ENCODE measurements at places on chromosomes 16 and 17.

DNA sequence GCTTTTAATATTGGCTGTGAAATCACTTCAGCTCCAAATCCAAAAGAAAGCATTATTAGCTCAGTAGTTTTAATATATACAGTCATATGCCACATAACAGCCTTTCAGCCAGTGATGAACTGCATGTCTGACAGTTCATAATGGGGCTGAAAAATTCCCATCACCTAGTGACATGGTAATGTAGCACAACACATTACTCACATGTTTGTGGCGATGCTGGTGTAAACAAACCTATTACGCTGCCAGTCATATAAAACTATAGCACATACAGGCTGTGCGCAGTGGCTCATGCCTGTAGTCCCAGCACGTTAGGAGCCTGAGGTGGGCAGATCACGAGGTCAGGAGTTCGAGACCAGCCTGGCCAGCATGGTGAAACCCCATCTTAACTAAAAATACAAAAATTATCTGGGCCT lies 92.2 kb downstream of the TUBD1 start:
- DNase-seq: no peak

- DNase-seq: no peak
Measured at GRCh38 chr17:10125531-10126275, 72.7 kb downstream of the GAS7 start.

DNA sequence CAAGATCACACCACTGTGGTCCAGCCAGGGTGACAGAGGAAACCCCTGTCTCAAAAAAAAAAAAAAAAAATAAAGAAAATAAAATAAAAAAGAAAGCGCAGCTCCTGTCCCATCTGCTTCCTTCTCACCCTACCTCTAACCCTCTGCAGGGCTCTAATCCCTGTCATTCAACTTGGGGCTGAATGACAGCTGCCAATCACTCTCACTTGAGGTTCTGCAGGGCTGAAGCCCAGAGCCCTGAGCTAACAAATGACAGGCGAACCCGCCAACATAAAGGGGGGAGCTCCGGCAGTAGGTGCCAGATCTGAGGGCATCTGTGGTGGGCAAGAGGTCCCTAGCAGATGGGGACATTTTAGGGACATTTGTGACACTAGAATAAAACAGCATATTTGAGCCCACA lies 44.3 kb downstream of the ENGASE start:
- DNase-seq: no peak

DNA sequence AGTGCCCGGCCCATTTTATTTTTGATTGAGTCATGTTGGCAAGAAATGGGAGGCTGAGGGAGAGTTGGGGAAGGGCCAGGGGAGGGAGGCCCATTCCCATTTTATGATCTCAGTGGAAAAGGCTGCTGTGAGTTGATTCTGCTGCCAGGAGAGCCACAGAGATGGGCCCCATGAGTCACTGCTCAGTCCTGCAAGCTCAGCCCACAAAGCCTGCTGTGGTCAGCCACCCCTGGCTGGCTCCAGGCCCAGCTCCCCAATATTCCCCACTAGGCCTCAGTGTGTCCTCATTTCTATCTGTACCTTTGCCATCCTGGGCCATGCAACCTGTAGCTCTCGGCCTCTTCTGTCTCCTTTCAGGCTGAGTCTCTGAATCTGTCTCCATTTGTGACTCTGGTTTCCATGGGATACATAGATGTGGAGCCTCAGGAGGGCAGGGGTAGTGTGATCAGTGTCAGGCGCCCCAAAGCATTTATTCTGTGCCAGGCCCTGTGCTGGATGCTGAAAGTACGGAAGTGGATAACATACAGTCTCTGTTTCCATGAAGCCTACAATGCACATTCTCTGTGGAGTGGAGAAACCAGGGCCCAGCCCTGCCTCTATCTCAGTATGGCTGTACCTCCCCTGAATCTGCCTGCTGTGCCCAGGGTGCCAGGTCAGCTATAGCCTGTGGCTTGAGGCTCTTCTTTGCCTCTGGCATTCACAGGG lies 1.9 kb upstream of the PLEKHG4 start:
- no peak for DNase-seq

DNA sequence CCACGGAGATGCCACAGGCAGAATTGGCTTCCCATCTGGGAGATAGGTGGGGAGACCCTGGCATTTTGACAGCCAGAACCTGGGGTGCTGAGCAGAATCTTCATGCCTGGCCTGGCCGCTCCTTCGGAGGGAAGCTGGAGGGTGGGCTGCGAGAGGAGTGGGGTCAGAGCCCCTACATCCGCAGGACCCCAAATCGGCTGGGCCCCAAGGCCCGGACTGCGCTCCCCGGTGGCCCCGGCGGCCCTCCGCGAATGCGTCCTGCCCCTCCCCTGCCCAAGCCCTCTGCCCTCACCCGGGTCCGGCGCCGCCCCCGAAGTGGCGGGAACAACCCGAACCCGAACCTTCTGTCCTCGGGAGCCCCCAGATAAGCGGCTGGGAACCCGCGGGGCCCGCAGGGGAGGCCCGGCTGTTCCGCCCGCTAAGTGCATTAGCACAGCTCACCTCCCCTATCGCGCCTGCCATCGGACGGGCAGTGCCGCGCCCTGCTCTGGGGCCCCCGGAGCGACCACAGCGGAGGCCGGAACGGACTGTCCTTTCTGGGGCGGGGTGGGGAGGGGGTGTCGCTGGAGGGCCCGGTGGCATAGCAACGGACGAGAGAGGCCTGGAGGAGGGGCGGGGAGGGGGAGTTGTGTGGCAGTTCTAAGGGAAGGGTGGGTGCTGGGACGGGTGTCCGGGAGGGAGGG lies 850 bp upstream of the PNMT start:
- DNase-seq: no peak

GRCh38 chr17:60832151-60832585 lies 154.5 kb downstream of the BCAS3 start:
- no peak for DNase-seq

DNA sequence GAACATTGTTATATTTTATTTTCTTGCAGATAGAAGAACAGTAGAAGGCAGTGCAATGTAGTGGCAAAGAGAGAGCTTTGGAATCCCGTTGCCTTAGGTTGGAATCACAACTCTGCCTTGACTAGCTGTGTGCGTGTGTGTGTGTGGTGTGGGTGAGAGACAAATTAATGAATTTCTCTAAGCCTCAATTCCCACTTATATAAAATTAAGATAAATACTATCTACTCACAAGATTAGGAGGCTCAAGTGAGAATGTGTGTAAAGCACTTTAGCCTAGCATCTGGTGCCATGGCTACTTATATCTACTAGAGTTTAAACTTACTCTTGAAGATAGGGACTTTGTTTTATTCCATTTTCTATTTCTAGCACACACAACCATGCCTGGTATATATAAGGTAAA lies 12.8 kb downstream of the CPD start:
- DNase-seq: no peak

DNA sequence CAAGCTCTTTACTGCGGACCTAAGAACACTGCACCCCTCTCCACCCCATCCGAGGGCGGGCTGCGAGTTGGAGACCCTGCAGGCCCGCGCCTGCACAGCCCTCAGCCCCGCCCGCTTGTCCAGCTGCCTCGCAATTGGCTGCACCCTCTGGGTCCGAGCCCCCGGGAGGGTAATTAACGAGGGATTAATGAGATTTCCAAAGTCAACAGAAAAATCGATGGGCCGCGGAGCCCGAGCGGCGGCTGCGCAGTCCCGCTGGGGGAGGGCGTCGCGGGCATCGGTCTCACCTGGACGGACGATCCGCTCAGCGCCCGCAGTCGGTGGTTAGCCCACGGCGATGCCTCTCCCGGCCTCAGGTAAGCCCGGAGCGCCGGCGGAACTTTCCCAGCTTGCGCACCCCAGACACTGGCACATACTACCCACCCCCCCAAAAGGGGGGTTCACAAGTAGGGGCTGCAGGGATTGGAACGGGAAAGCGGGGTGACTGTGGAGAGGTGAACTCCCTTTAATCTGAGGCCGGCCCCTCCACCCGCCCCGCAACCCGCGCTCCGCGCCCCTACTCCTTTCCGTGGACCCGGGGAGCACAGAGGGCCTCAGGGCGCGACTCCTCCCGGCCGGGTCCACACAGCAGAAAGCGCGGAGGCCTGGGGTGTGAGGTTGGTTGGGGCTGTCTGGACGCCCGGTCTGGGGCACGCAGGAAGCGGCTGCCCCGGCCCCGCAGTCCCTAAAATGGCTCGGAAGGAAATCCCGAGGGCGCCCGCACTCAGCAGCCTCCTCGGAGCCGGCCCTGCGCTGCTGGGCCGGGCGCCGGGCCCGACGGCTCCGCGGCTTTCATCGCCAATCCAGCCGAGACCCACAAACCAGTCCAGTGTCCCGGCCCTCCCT lies at the start of gene OTOP3:
OTOP3 (plus strand) TSS at position 314 of the 885 bp plus-strand sequence; CDS start at position 338, 24 bp downstream.
- peak; percentile 34 for DNase-seq

GRCh38 chr17:37488009-37488604 lies 1.6 kb upstream of the DUSP14 start:
- DNase-seq: peak; percentile 72

DNA sequence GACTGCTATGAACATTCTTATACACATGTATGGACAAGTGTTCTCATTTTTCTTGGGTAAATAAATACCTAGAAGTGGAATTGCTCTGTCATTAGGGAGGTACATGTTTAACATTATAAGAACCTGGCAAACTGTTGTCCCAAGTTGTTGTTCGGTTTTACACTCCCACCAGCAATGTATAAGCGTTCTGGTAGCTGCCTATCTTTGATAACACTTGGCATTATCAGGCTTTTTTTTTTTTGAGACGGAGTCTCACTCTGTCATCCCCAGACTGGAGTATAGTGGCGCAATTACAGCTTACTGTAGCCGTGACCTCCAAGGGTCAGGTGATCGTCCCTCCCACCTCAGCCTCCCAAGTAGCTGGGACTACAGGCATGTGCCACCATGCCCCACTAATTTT lies 16.3 kb downstream of the ATAD5 start:
- no peak for DNase-seq

All from NCI-H510A treated with DMSO at 0.1 percent for 48 hours (cell line).